ENCODE measurements at places on chromosomes 4 and X. TPM values are rescaled to one million over a fixed set of nuclear protein-coding genes. Genes with fewer than 3 reads are reported as not detected.

The ADH1B gene
- polyA plus RNA-seq, result 5.0 TPM

The SPANXB1 gene
- not detected for polyA plus RNA-seq

- H3K36me3 ChIP-seq, result no peaks in the 10 kb centered on the region
- no peak overlapping the region for H3K27ac ChIP-seq
- peak; percentile 20 for DNase-seq
- no peaks in the 10 kb centered on the region for H3K4me1 ChIP-seq
- no peak overlapping the region for H3K4me3 ChIP-seq
These were observed 729.3 kb upstream of the ACTRT1 start for GRCh38 chrX:128781506-128781905.

- no peaks in the 10 kb centered on the region for H3K4me1 ChIP-seq
- H3K27me3 ChIP-seq, result no peaks in the 10 kb centered on the region
- no peak overlapping the region for H3K27ac ChIP-seq
These were observed 254.5 kb downstream of the UNC5C start for GRCh38 chr4:95294321-95294720.

GRCh38 chr4:76659103-76659490 lies 224.1 kb downstream of the SHROOM3 start:
- no peak overlapping the region for H3K27ac ChIP-seq
- peaks cover 7% of the 10 kb centered on the region for H3K4me1 ChIP-seq
- H3K4me3 ChIP-seq, result no peak overlapping the region
- no peaks in the 10 kb centered on the region for H3K36me3 ChIP-seq
- no peaks in the 10 kb centered on the region for H3K27me3 ChIP-seq
- DNase-seq, result no peak
